ENCODE measurements at places on chromosomes 3 and 15.

DNA sequence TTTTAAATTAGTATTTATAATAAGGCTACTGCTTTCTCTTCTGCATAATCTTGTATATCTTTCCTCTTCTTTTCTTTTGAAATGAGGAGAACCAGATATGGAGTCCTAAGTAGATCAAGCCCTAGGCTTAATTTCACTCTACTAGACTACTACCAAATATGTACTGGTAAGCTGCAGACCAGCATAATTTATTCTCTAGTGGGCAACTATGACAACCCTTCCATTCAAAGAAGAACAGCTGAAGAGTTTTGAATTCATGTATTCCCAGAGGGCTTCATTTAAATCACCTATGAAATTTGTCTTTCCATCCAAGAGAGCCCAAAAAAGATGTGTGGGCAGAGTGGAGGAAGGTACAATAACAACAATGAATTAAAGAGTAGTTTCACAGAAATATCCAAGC is 10.0 kb downstream of the RAD18 start:
- DNase-seq = no peak

DNA sequence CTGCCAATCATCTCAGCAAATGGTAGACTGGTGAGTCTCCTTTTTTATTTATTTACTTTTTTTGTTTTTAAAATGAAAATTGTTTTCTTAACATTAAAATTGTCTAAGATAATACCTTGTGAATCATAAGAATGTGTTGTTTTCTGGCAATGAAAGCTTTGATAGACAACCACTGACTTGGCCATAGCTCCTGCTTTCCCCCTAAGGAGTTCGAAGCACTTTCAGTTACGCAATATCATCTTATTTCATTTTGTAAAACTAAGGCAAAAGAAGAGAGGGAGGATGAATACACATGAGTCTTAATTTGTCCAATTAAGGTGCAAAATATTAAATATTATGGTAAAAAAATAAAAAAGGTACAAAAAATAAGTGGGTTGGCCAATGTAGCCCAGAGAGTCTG is 74.8 kb upstream of the PLCL2 start:
- no peak for DNase-seq

DNA sequence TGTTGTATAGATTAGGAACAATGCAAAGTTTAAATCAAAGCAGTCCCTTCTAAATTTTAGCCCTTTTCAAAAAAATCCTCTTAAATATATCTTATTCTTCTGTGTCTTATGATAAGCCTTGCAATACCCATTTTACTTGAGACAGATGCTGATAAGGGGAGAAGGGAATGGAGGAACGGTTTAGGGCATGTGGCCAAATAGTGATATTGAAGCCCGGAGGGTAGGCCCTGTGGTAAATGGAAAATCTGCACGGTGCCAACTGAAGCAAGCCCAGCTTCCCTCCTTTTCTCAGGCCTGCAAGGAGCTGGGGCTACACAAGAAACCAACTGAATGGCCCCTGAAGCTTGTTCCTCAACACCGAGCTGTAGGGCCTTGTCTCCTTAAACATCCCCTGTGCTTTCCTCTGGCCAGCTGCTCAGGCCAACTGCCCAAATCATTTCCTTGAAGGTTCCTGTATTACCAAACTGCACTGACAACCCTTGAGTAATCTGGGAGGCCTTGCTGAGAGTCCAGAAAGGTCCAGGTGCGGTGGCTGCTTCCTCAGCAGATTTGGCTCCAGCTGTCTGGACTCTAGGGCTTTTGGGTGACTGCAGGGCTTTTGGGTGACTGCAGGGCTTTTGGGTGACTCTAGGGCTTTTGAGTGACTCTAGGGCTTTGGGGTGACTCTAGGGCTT is 67.2 kb downstream of the NCEH1 start:
- no peak for DNase-seq

- peak; percentile 87 for DNase-seq
Measured at GRCh38 chr3:56702490-56703315, 19.6 kb upstream of the TASOR start.

DNA sequence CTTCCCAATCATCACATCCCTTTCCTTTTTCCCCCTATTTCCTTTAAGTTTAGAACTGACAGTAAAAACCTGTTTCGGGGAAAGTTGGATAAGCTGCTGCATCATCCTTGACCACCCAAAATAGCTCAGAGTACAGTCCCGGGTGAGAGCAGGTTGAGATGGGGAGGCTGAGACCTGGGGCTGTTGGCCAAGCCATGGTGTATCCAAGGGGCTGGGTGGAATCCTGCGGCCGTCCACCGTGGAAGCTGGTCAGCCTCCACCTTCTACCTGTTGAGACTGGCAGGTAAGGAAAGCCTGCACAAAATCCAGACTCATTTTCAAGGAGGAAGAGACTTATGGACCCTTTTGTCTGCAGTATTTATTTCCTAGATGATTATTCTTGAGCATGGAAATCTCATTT is 128.2 kb upstream of the PLXNA1 start:
- DNase-seq = no peak
